Aorta (tissue), 5 donors: ENCODE measurements at places on chromosomes 5 and 9.
A peak's percentile ranks its signal among the peaks of the same experiment; 100 is the strongest.

DNA sequence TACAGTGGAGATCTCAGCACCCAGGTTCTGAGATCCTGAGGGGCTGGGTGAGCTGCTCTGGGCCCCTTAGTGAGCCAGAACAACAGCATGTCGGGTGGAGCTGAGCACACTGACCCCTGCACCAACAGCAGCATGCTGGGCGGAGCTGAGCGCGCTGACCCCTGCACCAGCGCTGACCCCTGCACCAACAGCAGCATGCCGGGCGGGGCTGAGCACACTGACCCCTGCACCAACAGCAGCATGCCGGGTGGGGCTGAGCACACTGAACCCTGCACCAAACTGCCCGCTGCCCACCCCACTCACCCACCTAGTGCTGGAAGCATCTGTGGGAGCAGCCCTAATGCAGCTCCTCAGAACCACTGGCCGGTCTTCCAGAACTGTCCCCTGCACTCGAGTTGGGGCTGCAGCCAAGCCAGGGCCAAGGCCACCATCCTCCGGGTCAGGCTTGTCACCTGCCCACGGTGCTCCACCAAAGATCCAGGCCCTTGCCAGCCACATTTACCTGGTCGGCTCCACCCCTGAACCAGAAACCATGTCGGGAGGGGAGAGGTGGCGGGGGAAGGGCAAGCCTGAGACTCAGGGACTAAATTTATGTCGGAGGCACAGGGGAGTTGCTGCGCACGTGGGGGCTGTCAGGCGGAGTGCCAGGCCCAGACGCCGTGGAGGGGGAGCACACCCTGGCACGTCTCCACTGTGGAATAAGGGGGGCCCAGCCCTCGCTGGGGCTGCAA, 80.3 kb downstream of the ADAMTS2 start:
- no peaks in the 10 kb centered on the region for H3K36me3 ChIP-seq
- H3K4me3 ChIP-seq = no peak overlapping the region
- no peaks in the 10 kb centered on the region for H3K4me1 ChIP-seq
- no peak overlapping the region for H3K27ac ChIP-seq
- H3K27me3 ChIP-seq = no peaks in the 10 kb centered on the region
- DNase-seq = no peak

GRCh38 chr9:113875459-113876150, 504 bp upstream of the ZNF618 start:
- DNase-seq = no peak
- H3K4me3 ChIP-seq = peak overlapping the region; percentile 100
- H3K36me3 ChIP-seq = no peaks in the 10 kb centered on the region
- H3K27me3 ChIP-seq = no peaks in the 10 kb centered on the region
- H3K27ac ChIP-seq = no peak overlapping the region

DNA sequence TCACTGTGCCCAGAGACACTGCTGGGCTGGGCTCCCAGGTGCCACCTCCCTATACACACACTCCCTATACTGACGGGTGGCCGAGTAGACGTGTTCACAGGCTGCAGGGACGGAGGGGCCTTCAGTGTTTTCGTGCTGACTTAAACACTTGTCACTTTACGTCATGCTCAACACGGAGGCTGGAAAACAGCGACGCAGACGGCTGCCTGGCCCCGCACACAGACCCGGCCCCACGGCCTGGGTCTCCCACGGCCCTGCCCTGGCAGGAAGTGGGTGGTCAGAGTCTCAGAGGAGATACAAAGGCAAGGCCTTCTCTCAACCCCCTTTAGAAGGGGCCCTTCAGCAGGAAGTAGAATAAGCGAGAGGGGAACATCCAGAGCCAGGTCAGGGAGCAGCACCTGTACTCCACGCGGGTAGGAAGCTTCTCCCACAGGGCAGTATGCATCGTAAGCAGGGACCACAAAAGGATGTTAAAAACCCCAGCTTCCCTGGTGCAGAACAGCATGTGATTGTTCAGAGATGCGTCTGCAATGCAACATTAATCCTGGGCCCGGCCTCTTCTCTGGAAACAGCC, 11.9 kb upstream of the TBC1D9B start:
- no peak overlapping the region for H3K4me3 ChIP-seq
- H3K27ac ChIP-seq = no peak overlapping the region
- no peaks in the 10 kb centered on the region for H3K36me3 ChIP-seq
- no peak for DNase-seq

- peaks cover 8% of the 10 kb centered on the region for H3K4me1 ChIP-seq
- H3K36me3 ChIP-seq = no peaks in the 10 kb centered on the region
- H3K27me3 ChIP-seq = no peaks in the 10 kb centered on the region
- no peak overlapping the region for H3K4me3 ChIP-seq
- H3K27ac ChIP-seq = peak overlapping the region; percentile 95
Measured at GRCh38 chr9:109817146-109817845, 37.3 kb downstream of the PALM2AKAP2 start.

GRCh38 chr5:151150471-151151262, 6.9 kb downstream of the ANXA6 start:
- no peak overlapping the region for H3K4me3 ChIP-seq
- peaks cover 3% of the 10 kb centered on the region for H3K4me1 ChIP-seq
- no peaks in the 10 kb centered on the region for H3K27me3 ChIP-seq
- DNase-seq = no peak
- no peaks in the 10 kb centered on the region for H3K36me3 ChIP-seq

DNA sequence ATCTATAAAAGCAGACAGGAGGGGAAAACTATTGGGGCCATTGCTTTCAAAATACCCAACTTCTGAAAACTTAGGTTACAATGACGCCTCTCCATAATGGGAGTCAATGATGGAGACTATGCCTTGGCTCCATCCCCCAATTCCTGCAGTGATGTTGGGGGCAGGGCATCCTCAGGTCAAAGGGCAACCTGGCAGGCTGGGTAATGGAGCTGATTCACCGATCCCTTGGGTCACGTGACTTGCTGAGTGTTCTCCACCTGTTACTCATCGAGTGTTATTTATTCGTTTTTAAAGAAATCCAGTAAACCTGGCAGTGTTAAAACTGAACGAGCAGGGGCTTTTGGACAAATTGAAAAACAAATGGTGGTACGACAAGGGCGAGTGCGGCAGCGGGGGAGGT, 244.4 kb downstream of the FAM114A2 start:
- no peaks in the 10 kb centered on the region for H3K27me3 ChIP-seq
- DNase-seq = no peak
- no peaks in the 10 kb centered on the region for H3K36me3 ChIP-seq
- H3K4me1 ChIP-seq = no peaks in the 10 kb centered on the region
- H3K27ac ChIP-seq = no peak overlapping the region

DNA sequence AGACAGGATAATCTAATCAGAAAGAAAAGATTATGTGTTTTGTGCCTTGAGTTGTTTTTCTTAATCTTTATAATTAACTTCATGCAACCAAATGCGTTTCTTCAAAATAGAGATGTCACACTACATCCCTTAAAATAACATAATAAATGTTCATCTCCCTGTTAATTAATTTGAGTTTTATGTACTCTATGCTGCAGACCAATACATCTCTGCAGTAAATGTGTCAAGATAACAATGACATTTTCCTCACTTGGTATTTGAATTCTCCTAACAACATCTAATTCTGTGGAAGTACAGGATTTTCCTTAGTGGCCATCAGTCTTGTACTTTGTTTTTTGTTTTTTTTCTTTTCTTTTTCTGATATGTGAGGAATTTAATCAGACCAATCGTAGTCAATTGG, 279.2 kb upstream of the TYRP1 start:
- H3K4me1 ChIP-seq = no peaks in the 10 kb centered on the region
- no peak for DNase-seq
- H3K36me3 ChIP-seq = no peaks in the 10 kb centered on the region

GRCh38 chr5:30357371-30357770, 836.1 kb upstream of the CDH6 start:
- H3K27ac ChIP-seq = no peak overlapping the region
- H3K27me3 ChIP-seq = no peaks in the 10 kb centered on the region
- no peak overlapping the region for H3K4me3 ChIP-seq
- no peaks in the 10 kb centered on the region for H3K4me1 ChIP-seq
- DNase-seq = no peak

GRCh38 chr9:123356851-123357742, 1.1 kb downstream of the CRB2 start:
- H3K27me3 ChIP-seq = no peaks in the 10 kb centered on the region
- no peaks in the 10 kb centered on the region for H3K36me3 ChIP-seq
- H3K27ac ChIP-seq = no peak overlapping the region
- H3K4me3 ChIP-seq = no peak overlapping the region
- no peak for DNase-seq
- no peaks in the 10 kb centered on the region for H3K4me1 ChIP-seq

DNA sequence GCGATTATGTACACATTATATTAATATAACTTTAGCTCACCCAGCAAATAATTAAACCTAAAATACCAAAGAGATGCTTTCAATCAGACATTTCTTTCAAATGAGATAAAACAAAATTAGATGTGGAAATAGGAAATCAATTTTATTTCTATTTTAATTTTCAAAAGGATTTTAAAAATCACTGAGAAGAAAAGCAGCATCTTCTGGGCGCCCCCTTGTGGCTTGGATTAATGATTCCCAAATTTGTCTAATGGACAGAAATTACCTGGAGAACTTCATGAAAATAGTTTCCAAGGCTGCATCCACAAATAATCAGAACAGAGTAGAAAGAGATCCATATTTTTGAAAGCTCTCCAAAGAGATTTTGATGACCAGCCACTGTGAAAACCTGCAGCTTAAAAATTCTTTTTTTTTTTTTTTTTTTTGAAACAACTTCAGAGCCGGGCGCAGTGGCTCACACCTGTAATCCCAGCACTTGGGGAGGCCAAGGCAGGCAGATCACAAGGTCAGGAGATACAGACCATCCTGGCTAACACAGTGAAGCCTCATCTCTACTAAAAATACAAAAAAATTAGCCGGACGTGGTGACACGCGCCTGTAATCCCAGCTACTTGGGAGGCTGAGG, 50.9 kb upstream of the CEMIP2 start:
- H3K4me3 ChIP-seq = no peak overlapping the region
- no peak overlapping the region for H3K27ac ChIP-seq
- H3K27me3 ChIP-seq = no peaks in the 10 kb centered on the region
- no peaks in the 10 kb centered on the region for H3K36me3 ChIP-seq
- DNase-seq = no peak

DNA sequence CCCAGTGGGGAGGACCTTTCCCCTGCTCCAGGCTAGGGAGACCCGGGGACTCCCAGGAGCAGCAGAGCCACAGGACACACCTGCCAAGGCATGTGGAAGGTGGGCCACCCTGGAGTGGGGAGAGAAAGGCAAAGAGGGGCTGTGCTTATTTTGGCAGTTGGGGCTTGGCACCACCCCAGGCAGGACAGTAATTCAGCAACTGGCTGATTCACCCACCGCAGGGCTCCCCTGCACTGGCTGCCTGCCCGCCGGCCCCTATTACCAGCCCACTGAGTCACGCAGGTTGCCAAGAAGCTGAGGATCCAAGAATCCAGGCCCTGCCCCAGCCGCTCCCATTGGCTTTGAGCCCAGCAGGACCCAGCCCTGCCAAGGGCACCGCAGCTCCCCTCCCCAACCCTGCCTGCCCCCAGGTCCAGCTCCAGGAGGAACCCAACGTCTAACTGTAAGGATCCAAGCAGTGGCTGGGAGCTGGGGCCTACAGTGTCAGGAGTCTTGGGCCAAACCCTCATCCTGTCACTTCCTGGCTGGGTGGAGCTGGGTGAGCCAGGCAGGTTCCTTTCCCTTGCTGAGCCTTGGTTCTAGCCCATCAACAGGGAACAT, 14.2 kb upstream of the RALGDS start:
- H3K4me1 ChIP-seq = no peaks in the 10 kb centered on the region
- no peaks in the 10 kb centered on the region for H3K27me3 ChIP-seq
- peak; percentile 80 for DNase-seq
- no peak overlapping the region for H3K27ac ChIP-seq

GRCh38 chr5:176133877-176134276, 104.3 kb upstream of the SIMC1 start:
- H3K4me1 ChIP-seq = no peaks in the 10 kb centered on the region
- H3K36me3 ChIP-seq = no peaks in the 10 kb centered on the region
- H3K4me3 ChIP-seq = no peak overlapping the region
- no peak overlapping the region for H3K27ac ChIP-seq
- DNase-seq = no peak
- H3K27me3 ChIP-seq = no peaks in the 10 kb centered on the region

DNA sequence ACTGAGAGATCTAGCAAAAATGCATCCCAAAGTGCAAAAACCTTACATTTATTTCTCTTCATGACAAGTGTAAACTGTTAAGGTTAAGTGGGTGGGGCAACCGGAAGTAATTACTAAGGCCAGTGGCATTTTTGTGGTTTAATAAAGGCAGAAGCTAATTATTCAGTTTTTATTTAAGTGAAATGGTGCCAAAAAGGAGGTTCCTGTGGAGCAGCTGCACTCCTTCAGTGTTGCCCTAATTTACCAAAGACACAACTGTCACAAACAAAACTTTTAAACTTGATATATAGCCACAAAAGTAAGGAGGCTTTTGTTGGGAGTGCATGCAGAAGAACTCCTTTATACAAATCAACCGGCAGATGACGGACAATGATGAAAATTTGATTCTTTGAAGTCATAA, 81.6 kb downstream of the NDUFS4 start:
- H3K36me3 ChIP-seq = no peaks in the 10 kb centered on the region
- H3K27me3 ChIP-seq = no peaks in the 10 kb centered on the region
- no peak overlapping the region for H3K27ac ChIP-seq
- H3K4me1 ChIP-seq = peaks cover 3% of the 10 kb centered on the region

DNA sequence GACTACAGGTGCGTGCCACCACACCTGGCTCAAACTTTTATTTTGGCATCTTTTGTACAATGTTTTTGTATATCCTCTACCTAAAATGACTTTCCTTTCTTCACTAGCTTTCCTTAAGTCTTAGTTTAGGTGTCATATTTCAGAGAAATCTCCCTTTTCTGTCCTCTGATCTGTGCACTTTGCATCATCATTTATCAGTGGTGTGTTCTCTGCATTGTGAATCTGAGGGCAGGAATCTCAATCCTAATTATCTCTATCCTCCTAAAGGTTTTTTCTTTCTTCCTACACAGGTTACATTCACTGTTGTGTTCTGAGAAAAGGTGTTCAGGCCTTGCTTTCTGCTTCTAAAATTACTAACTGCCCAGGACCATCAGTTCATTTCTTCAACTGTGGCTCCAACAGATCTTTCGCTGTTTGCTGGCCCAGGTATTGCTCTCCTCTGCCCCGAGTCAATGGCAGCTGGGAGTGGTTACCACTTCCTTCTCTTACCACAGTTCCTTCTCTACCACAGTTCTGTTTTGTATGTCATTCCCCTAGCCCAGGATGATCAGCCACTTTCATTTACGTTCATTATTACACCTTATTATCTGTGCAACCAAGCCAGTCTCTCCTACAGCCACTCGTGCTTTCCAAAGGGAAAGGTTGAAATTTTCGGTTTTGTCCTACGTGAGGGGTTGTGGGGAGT, 14.0 kb downstream of the TGFBR1 start:
- H3K36me3 ChIP-seq = no peaks in the 10 kb centered on the region
- no peak for DNase-seq
- H3K27ac ChIP-seq = no peak overlapping the region

- DNase-seq = no peak
- H3K36me3 ChIP-seq = no peaks in the 10 kb centered on the region
- no peak overlapping the region for H3K4me3 ChIP-seq
- H3K27me3 ChIP-seq = no peaks in the 10 kb centered on the region
- H3K4me1 ChIP-seq = no peaks in the 10 kb centered on the region
- H3K27ac ChIP-seq = no peak overlapping the region
Measured at GRCh38 chr5:62263401-62263800, 42.6 kb upstream of the KIF2A start.
